ENCODE measurements at places on chromosomes 2 and 18.

DNA sequence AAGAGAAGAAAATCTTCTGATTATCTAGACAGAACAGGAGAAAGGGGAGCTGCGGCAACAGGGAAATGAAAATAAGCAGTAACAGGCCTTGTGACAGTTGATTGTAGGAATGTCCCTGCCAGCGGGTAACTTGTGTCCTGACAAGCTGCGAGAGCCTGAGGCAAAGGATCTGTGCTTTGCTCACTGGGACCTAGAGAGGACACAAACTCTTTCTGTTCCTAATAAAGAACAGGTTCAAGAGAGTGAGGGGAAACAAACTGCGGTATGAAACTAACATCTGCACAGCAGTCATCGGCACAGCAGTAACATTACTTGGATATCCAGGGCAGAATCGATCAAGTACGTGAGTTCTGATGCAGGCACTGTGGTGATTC, 103.7 kb upstream of the THOC1 start:
- no peak for DNase-seq

GRCh38 chr18:63831080-63831788, 56.0 kb downstream of the SERPINB7 start:
- DNase-seq, result no peak

- peak; percentile 59 for DNase-seq
Observed at GRCh38 chr18:39692367-39693015, 2126.9 kb upstream of the CELF4 start.

- no peak for DNase-seq
Observed at GRCh38 chr2:235727891-235728799, 234.3 kb downstream of the AGAP1 start.

- DNase-seq, result no peak
Observed at GRCh38 chr18:21439431-21439846, 161.1 kb downstream of the ESCO1 start.

DNA sequence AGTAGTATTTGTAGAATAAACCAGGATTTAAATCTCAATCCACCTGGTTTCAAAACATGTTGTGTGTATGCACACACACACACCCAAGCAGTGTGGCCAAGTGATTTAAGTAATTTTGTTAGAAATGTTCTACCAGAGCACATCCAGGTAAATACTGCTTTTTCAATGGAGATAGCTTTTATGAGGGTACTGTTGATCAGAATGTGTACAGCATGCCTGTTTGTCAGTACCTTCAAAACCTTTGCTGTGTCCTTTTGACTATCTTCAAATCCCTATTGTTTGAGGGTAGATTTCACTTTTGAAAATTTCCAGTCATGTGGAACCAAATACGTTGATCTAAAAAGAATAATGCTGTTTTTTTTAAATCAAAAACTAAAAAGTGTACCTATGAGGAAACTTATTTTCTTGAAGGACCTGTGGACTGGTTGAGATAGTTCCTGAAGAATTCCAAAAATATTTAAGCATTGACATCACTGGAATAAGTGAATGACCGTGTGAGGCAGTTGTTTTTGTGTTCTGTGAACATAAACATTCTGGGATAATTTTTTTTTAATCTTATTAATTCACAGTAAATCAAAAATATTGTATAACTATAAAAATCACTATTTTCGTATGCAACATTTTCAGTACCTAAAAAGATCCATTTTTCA, 70.9 kb downstream of the PTRHD1 start:
- no peak for DNase-seq

- DNase-seq, result no peak
Observed at GRCh38 chr2:69817729-69818501, 11.5 kb upstream of the GMCL1 start.

DNA sequence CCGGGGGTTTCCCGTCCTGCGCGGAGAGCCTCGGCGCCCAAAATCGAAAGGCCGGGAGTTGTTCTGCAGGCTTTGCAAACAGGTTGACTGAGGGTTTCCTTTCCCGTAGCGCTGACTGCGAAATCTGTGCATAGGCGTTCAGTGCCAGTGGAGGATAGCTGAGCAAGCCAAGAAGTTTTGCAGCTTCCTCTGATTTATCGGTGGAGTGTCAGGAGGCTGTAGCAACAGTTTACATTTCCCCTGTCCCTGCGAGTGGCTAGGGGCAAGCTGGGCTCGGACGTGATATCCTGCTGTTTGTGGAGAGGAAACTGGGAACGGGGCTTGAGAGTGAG, 694 bp downstream of the THSD7B start:
- no peak for DNase-seq

- no peak for DNase-seq
Observed at GRCh38 chr18:2997429-2997828, 15.5 kb downstream of the LPIN2 start.

- DNase-seq, result no peak
Observed at GRCh38 chr2:196291873-196292800, 120.8 kb upstream of the STK17B start.

DNA sequence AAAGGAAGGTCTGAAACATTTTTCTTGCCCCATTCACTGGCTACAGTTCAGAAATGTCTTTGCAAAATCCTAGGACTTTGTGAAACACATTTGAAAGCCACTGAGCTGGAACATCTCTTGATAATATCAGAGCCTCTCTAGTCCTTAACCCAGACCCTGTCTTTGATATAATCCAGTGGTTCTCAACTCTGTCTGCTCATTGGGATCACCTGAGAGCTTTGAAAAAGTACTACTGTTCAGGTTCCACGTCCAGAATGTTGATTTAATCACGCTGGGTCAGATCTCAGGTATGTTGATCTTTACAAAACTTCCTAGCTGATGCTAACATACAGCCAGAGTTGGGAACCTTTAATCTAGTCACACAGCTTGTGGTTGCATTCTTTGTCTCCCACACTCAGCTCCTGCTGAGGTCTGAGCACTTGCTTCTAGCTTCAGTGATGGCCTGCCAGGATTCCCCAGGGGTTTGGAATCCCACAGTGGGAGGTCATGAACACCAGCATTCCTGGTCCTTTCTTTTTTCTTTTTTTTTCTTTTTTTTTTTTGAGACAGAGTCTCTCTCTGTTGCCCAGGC, 262.7 kb downstream of the SETBP1 start:
- no peak for DNase-seq

GRCh38 chr2:159002462-159003111, 34.1 kb downstream of the TANC1 start:
- no peak for DNase-seq

- no peak for DNase-seq
Observed at GRCh38 chr2:127182626-127183458, 37.3 kb downstream of the CYP27C1 start.

- DNase-seq, result peak; percentile 73
Observed at GRCh38 chr2:28958689-28959088, 22.4 kb upstream of the TOGARAM2 start.
